ENCODE measurements at places on chromosomes 11 and 22.

- no peak for DNase-seq
Observed at GRCh38 chr11:46277313-46277621, 195 bp upstream of the CREB3L1 start.

DNA sequence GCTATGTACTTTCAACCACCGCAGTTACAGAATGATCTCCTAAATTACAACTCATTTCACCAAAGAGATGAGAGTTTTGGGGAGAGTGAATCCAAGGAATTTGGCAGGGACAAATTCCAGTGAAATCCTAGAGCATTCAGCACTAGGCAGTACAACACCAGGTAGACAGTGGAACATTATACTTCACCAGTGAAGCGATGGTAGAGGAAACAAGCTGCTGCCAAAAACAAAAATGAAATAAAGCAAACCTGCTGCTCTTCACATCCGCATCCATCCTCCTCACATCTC, 16.9 kb downstream of the SMCO4 start:
- no peak for DNase-seq

DNA sequence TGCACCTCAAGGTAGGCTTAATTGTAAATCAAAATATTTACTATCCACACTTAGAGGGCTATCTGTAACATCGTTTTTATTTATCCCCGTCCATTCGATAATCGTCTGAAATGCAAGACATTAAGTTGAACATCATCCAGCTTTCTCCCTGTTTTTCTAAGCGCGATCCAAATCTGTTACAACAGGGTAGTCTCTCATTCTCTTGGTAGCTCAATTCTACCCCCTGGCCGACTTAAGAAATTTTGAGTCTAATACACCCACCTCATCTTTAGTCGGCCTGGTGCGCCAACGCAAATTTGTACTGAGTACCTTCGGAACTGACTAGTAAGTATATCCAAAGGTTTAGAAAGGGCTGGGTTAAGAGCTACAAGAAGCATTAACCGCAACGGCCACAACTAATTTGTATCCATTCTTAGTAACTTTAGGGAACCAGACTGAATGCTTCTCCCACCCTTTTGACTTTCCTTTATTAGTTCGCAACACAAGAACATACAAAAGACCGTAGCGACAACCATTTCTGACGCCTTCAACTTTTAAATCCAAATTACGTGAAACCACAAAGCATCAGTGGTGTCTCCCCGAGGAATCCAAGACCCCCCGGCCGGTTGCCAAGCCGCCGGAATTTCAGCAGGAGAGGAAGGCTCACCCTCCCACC, 1.0 kb upstream of the ZNF143 start:
- DNase-seq: no peak

GRCh38 chr11:120703358-120704152, 192.0 kb downstream of the GRIK4 start:
- DNase-seq: no peak

GRCh38 chr11:16184588-16184987, 171.8 kb downstream of the SOX6 start:
- no peak for DNase-seq
